ENCODE measurements at places on chromosomes 3 and 15.

DNA sequence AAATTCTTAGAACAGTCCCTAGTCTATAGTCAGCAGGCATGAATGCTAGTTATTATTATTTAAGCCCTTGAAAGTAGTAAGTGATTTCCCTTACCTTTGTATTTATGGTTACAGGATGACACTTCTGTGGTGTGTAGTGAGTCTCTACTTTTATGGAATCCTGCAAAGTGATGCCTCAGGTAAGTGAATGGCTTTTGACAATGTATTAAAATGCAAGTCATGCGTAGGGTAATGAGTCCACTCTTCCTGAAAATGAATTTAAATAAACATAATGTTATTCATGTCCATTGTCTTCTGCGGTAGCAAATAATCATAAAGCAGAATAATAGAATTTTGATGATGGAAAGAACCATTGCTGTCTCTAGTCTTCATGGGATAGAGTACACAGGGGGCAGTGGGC is 50.3 kb downstream of the IL1RAP start:
- DNase-seq: no peak

- no peak for DNase-seq
Measured at GRCh38 chr3:187072102-187072501, 67.2 kb downstream of the RPL39L start.

- DNase-seq: no peak
Measured at GRCh38 chr15:90154861-90155626, 46.1 kb upstream of the SEMA4B start.

GRCh38 chr15:64237677-64238076 is 74.9 kb upstream of the PPIB start:
- no peak for DNase-seq

DNA sequence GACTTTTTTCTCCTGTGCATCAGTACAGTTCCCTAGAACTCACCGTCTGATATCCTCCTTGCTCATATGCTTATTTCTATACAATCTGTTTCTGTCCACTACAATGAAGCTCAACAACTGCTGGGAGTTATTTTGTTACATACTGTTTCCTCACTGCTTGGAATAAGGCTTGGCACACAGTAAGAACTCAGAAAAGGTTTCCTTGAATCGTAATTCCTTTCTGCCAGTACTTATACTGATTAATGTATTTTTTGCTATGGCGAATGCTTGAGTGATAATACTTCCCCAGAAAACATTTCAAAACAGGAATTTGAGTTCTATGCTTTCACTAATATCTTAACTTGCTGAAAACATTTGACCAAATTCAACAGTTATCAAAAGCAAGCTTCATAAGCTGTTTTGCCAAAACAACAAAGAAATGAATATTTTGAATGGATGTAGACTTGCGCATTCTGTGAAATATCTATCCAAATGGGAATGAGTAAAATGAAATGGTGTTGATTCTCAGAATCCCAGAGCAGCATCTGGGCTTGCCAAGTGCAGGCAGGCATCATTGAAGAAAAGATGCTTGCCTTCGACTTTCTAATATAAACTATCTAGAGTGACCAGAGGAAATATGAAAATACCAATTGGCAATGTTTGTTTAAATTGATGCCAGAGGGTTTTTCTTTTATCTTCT is 286.3 kb downstream of the RAP2B start:
- DNase-seq: no peak

- no peak for DNase-seq
Measured at GRCh38 chr3:178540184-178540583, 3.9 kb downstream of the KCNMB2 start.

- DNase-seq: no peak
Measured at GRCh38 chr15:88127432-88127790, 129.1 kb downstream of the NTRK3 start.

DNA sequence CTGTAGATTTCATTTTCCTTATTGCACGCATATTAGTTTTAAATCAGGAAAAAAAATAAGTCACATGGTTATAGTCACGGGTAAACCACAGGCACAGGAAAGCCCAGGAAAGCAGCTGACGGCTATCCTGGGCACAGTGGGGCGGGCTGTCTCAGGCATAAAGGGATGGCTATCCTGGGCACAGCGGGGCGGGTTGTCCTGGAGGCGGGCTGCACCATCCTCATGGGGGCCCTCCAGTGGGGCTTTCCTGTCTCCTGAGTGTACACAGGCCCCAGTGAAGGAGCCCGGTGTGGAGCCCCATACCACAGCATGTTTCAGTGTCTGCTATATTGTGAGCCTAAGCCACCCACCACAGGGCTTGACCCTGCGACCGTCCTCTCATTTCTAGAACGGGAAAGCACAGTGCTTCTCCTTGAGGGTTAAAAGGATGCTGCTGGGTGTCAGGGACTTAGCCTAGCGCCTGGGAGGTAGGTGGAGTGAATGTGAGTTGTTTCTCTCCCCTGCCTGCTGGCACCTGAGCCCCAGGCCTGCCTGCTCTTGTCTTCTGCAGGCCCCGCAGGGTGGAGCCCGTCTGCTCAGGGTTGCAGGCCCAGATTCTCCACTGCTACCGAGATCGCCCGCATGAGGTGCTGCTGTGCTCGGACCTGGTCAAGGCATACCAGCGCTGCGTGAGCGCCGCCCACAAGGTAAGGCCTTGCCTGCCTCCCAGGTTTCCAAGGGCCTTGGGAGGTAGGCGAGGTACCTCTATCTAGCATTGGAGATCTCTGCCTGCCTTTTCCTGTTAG is 25.9 kb upstream of the PLXNA1 start:
- no peak for DNase-seq

DNA sequence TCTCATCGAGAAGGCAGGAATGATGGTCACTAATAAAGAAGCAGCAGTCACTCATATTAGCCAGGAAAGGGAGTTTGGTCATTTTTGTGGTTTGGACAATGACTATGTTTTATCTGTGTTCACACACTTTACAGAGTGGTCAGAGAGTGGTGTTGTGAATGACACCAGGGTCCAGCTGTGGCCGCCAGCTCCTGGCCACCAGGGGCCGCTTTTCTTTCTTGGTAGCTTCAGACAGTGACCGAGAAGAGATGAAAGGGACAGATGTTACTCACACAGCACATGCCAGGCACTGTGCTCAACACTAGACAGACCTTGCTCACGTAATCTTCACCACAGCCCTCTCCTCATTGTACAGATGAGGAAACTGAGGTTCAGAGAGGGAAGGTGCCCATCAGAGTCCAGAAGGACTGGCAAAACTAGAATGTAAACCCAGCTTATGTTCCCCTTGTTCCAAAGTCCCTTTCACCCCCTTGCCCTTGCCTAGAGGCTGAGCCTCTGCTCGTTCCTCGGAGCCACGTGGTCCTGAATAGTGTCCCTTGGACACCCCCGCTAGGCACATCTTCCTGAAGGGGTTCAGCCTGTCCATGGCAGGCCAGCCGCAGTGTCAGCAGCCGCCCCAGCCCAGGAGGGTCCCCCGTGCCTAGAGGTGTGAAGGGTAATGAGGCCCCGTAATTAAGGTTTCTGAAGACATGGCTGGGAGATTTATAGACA is 55.6 kb downstream of the CYP11A1 start:
- DNase-seq: peak; percentile 51

DNA sequence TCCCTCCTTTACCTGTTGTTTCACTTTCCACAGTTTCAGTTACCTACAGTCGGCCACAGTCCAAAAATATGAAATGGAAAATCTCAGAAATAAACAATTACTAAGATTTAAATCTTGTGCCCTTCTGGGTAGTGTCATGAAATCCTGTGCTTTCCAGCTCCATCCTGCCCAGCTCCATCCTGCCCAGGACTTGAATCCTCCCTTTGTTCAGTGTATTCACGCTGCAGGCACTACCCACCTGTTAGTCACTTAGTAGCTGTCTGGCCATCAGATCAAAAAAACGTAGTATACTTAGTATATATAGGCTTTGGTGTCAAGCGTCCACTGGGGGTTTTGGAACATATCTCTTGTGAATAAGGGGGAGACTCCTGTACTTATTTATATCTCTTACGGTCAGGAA is 329.0 kb upstream of the SEMA6D start:
- DNase-seq: no peak
